ENCODE measurements at places on chromosomes 1 and 21.

DNA sequence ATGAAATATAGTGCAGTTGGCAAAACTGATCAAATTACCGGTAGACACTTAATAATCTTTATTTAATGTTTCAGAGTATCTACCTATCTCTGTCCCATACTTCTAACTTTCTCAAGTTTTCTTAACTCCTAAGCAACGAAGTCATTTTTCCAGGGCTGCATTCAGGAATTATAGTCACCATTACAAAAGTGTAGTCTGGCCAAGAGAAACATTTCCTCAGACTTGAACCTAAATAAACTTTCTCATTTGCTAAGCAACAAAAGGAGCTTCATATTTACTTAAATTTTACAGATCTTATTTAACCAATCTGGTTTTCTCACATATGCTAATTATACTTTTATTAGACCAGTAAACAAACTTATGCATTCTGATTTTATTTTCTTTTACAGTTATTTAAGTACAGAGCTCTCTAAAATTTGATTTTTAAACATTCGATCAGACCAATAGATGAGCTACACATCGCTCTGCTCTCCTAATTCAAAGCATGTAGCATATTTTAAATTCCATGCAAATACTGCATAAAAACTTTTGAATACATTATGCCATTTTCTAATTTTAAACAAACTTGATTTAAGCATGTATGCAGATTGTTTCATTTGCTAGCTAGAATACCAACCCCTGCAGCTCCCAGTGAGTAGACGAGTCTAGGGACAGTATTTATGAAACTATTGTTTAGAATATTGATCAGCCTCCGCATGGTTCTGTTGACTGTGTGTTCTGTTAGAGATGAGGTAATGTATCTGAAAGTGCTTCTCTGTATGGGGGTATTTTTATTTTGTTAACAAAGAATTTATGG lies 201.4 kb downstream of the CHRM3 start:
- DNase-seq = no peak

GRCh38 chr1:245054105-245054504 lies 100.7 kb upstream of the KIF26B start:
- no peak for DNase-seq

DNA sequence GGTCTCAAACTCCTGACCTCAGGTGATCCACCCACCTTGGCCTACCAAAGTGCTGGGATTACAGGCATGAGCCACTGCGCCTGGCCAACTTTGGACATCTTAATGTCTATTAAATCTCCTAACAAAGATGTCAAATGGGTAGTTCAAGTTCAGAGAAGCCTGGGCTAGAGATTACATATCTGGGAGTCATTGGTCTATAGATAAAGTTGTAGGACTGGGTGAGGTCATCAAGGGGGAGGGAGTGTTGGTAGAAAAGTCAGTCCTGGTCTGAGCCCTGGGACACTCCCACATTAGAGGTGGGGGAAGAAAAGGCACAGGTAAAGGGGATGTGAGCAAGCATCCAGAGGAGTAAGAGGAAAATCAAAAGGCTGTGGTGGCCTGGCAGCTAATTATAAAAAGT lies 6.6 kb downstream of the UBIAD1 start:
- DNase-seq = no peak

DNA sequence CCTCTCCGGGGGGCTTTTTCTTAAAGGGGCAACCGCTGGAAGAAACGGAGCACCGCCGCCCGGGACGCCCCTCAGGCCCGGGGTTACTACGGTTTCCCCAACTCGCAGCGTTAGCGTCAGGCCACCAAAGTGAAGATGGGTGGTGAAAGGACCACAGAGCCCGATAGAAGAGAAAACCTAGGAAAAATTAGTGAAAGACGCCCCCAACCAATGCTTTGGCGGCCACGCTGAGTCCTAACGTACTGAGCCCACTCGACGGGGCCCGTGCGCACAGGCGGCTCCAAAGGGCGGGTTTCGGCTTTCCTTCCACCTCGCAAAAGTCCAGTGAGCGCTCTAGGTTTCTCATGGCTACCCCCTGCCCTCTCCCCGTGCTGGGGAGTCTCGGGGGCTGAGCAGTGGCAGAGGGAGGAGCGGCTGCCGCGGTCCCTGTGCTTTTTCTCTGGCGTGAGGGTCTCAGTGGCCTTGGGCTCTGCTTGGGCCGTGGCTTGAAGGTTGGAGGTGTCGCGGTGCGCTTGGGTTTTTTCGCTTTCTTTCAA lies 12.2 kb upstream of the SPEN start:
- DNase-seq = no peak

DNA sequence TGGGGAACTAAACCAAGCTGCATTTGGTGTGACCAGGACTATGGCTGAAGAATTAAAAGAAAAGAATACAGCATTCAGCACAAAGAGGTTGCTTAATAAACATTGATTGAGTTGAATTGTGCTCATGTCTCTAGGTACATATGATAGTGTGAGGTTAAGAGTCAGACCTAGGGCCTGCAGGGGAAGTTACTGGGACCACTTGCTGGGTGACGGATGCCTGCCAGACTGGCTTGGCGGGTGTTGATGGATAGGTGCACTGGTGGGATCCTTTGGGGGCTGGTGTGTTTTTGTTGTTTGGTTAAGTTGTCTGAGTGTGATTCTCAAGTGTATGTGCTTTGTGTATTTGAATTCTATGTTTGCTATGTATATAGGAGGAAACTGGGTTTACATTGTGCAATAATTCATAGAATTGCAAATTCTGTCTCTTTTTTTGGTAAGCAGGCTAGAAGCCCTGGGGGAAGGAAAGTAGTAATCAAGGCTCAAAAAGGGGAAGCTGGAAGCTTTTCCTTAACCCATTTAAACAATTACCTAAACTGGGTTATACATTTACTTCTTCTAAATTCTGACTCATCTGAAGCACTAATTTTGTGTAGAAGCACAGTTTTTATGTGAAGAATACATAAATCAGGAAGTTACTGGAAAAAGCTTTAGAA lies 1.8 kb downstream of the CD101 start:
- no peak for DNase-seq

DNA sequence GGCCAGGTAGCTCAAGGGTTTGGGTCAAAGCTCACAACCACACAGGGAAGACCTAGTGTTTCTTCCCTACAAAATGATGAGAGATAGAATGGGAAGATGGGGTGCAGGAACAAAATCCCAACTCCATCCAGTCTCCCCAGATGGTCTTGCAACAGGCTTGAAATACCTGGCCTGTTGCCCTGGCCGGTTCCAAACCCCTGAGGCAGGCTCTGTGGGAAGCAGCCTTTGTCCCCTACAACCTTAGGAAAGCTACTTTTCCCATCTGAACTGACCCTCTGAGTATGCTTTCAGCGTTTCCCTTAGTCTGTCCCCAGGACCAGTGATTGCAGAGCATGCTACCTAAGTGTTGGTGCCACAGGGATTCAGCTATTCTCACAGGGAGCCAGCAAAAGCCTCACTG lies 104.0 kb downstream of the GDAP2 start:
- DNase-seq = no peak

DNA sequence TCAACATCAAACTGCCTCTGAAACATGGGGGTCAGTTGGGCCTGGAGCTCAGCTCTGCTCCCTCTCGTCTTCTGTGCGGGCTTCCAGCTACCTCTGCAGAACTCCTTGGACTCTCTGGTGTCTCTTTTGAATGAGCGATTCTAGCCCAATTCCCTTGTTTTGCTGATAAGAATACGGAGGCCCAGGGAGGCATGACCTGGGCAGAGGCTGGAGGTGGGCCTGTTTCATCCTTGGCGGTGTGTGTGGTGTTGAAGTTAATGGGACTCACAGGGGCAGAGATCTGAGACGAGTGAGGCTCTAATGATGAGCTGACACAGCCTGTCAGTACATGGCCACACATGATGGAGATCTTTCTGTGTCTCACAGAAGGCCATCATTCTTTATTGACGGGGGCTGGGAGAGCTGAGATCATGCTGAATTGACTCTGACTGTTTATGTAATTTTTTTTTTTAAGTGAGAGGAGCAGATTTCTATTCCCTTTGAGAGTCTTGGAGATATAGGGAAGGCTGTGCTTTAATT lies 134.5 kb downstream of the URB2 start:
- DNase-seq = no peak

DNA sequence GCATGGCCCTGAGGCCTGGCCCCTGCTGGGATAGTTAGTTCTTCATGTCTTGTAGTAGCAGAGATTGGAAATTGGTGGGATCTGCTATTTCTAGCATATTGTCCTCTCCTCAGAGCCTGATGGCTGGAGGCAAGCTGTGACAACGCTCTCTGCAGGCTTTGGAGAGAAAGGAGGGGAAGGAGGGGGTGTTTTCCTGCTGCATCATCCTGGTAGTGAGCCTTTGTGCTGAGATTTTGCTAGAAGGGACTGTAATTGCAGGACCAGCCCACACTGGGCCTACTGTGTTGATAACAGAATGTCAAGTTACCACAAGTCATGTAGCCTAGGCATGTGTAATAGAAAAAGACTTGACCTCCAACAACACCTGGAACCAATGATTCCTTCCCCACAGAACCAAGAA lies 351.0 kb downstream of the SIPA1L2 start:
- DNase-seq = no peak

GRCh38 chr1:24853649-24854048 lies 76.4 kb downstream of the RUNX3 start:
- no peak for DNase-seq

- DNase-seq = no peak
These were observed 42.8 kb upstream of the CACNA1E start for GRCh38 chr1:181440510-181440909.

- no peak for DNase-seq
These were observed 2.8 kb downstream of the PRDX1 start for GRCh38 chr1:45518910-45519309.

- no peak for DNase-seq
These were observed 119.6 kb upstream of the RUNX1 start for GRCh38 chr21:35168735-35169134.

DNA sequence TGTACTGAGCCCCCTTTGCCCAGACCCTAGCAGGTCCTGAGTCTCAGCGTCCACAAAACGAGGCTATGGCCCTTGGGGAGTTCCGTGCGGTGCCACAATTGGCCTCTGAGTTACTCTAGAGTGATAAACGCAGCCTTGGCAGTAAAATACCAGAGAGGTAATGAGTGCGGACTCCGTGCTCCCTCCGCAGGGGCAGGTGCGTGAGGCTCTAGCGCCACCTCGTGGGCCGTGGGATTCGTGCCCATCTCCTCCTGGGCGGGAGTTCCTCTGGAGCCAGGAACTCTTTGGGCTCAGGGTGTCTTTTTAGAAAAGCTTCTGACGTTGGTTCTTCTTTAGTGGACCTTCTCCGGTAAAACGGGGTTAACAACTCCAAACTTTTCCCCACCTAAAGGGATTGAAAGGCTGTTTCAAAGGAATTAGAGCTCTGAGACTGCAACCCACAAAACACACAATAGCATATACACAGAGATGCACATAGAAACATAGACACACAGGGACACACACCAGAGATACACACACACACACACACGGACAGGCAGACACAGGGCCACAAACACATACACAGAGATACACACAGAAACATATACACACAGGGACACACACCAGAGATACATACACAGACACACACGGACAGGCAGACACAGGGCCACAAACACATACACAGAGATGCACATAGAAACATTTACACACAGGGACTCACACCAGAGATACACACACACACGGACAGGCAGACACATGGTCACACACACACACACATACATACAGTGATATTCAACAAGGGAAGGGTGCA lies 99.4 kb downstream of the KCNJ15 start:
- DNase-seq = peak; percentile 71

DNA sequence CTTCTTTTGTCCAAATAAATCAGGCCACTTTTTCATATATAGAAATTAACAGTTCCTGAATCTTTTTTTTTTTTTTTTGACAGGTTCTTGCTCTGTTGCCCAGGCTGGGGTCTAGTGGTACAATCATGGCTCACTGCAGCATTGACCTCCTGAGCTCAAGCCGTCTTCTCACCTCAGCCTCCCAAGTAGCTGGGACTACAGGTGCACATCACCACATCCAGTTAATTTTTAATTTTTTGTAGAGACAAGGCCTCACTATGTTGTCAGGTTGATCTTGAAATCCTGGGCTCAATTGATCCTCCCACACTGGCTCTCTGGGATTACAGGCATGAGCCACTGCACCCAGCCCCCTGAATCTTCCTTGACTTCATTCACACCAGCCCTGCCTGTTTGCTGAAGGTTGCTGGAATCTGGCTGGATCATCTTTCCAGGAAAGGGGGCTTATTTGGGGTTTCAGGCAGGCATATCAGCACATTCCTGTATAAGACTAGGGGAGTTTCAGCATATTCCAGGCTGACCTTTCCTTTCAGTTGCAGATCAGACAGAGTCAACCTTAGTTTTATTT lies 78.2 kb upstream of the ARHGAP29 start:
- DNase-seq = no peak

DNA sequence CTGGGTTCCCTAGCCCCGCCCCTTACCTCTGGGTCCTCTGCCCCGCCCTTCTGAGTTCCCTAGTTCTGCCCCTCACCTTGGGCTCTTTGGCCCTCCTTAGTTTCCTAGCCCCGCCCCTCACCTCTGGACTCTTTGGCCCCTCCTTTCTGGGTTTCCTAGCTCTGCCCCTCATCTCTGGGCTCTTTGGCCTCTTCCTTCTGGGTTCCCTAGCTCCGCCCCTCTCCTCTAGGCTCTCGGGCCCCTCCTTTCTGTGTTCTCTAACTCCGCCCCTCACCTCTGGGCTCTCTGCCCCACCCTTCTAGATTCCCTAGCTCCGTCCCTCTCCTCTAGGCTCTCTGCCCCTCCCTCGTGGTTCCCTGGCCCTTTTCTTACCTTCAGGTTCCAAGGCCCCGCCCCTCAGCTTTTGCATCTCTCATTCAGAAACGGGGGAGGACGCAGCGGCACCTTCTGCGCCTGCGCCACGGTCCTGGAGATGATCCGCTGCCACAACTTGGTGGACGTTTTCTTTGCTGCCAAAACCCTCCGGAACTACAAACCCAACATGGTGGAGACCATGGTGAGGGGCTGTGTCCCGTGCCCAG lies 88.5 kb downstream of the PTPRU start:
- no peak for DNase-seq

- no peak for DNase-seq
These were observed 209.0 kb upstream of the TMEM51 start for GRCh38 chr1:14944471-14944985.

- no peak for DNase-seq
These were observed 19.5 kb downstream of the ATF3 start for GRCh38 chr1:212628046-212628445.
